ENCODE measurements at places on chromosomes 12 and 14. TPM values are rescaled to one million over a fixed set of nuclear protein-coding genes. Genes with fewer than 3 reads are reported as not detected.

The CMTM5 gene
- not detected for polyA plus RNA-seq

The AKAP3 gene
- polyA plus RNA-seq = 0.64 TPM

The OR6C3 gene
- not detected for polyA plus RNA-seq

The CMKLR1 gene
- 0.12 TPM for polyA plus RNA-seq

The PRR4 gene
- 1.4 TPM for polyA plus RNA-seq
